ENCODE measurements at places on chromosomes 1 and 21.

DNA sequence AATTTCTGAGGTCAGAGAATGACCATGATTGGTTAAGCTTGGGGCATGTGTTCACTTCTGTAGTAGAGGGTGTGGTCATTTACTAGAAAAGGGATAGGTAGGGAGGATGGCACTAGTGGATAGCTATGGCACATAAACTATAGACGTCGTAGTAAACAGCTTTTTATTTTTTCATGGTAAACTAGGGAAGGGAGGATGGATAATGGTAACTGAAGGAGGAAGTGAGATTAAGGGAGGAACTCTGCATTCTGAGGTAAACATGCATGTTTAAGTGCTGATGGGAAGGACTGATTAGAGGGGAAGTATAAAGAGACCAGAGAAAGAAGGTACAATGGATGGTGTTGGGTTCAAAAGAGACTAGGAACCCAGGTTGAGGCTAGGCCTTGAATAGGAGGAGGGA is 26.9 kb downstream of the PTGS2 start:
- H3K27me3 ChIP-seq = no peaks in the 10 kb centered on the region
- H3K4me3 ChIP-seq = no peak overlapping the region
- no peaks in the 10 kb centered on the region for H3K36me3 ChIP-seq
- no peaks in the 10 kb centered on the region for H3K4me1 ChIP-seq
- no peak overlapping the region for H3K27ac ChIP-seq
- DNase-seq = no peak

DNA sequence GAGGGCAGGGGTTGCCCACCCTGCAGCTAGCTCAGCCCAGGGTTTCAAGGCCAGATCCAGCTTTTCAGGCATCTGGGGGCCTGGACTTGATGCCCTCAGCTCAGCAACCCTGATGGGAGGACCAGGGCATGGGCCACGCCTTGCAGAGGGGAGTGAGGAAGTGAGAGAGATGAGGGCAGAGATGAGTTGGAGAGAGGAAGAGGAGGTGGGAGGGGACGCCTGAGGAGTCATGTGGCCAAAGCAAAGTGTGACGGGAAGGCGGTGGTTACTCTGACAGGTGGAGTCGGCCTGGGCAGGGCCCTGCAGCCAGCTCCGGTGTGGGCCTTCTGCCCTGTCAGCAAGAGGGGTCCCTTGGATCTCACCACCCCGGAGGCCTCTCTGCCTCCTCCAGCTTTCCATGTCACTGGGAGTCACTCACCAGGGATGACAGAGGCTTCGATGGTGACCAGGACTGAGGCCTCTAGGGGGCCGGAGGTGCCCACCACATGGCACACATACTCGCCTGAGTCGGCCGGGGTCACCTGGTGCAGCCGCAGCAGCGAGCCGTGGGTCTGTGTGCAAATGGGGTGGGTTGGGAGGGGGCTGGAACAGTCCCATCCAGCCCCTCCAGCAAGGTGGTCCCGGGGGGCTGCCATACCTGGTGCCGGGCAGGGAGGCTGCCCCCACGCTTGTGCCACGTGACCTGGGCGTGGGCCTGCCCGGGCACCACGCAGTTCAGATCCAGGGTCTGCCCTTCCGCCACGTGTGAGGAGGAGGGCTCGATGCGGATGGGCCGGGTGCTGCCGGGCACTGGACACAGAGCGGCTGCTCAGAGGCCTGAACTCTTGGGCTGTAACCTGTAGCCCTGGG is 40.4 kb downstream of the LDLRAD2 start:
- H3K36me3 ChIP-seq = no peaks in the 10 kb centered on the region
- H3K27ac ChIP-seq = no peak overlapping the region
- no peak for DNase-seq
- no peaks in the 10 kb centered on the region for H3K27me3 ChIP-seq

GRCh38 chr1:52402860-52403240 is 1.4 kb downstream of the ORC1 start:
- no peak overlapping the region for H3K27ac ChIP-seq
- no peak overlapping the region for H3K4me3 ChIP-seq
- H3K36me3 ChIP-seq = peaks cover 13% of the 10 kb centered on the region
- peaks cover 13% of the 10 kb centered on the region for H3K4me1 ChIP-seq
- DNase-seq = no peak

DNA sequence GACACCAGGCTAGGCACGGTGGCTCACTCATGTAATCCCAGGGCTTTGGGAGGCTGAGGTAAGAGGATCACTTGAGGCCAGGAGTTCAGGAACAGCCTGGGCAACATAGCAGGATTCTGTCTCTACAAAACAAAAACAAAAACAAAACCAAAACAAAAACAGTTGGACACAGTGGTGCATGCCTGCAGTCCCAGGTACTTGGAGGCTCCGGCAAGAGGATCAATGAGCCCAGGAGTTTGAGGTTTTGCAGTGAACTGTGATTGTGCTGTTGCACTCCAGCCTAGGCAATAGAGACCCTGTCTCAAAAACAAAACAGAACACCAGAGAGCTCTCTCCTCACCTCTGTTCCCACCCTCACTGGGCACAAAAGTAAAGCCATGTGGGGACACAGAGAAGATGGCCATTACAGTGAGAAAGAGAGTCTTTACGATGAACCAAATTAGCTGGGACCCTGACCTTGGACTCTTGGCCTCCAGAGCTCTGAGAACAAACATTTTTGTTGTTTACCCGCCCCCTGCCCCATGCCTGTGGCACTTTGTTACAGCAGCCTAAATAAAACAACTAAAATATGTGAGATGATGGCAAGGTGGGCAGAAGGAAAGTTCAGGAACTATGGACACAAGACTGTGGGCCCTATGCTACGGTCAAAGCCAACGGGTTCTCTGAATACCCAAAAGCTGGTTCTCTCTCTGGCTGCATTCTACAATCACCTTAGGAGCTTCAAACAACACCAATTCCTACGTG is 9.8 kb downstream of the NADK start:
- no peak for DNase-seq
- no peaks in the 10 kb centered on the region for H3K27me3 ChIP-seq
- H3K4me3 ChIP-seq = no peak overlapping the region

GRCh38 chr1:60670302-60670701 is 412.1 kb upstream of the NFIA start:
- H3K27me3 ChIP-seq = no peaks in the 10 kb centered on the region
- DNase-seq = no peak
- H3K4me1 ChIP-seq = no peaks in the 10 kb centered on the region
- H3K4me3 ChIP-seq = no peak overlapping the region

GRCh38 chr1:92993581-92993980 is 32.3 kb upstream of the DIPK1A start:
- no peak overlapping the region for H3K4me3 ChIP-seq
- no peak overlapping the region for H3K27ac ChIP-seq
- peaks cover 51% of the 10 kb centered on the region for H3K4me1 ChIP-seq

GRCh38 chr21:29378832-29379231 is 80.1 kb downstream of the BACH1 start:
- peaks cover 9% of the 10 kb centered on the region for H3K4me1 ChIP-seq
- no peak overlapping the region for H3K27ac ChIP-seq
- H3K4me3 ChIP-seq = no peak overlapping the region
- H3K27me3 ChIP-seq = no peaks in the 10 kb centered on the region
- no peak for DNase-seq

DNA sequence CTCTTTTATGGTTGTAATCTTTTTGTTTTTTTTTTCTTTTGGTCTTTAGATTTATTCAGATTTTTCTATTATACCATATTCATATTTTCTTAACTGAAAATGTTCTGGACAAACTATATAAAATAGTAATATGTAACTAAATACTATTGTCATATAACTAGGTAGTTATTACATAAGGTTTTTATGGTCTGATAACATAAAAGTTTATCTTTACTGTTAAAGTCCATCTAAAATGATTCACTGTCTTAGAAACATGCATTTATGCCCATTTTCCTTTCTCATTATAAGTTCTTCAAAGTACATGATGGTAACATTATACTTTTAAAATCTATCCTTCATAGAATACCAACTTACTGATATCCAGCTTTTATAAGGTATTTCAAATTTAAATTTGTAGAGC is 29.1 kb downstream of the IARS2 start:
- no peak for DNase-seq
- no peak overlapping the region for H3K4me3 ChIP-seq
- peaks cover 21% of the 10 kb centered on the region for H3K36me3 ChIP-seq

All from CD4-positive, alpha-beta T cell (primary cell).